ENCODE measurements at places on chromosomes 5 and 9.

GRCh38 chr9:35116898-35117551 lies 1.4 kb upstream of the ATOSB start:
- peak; percentile 93 for DNase-seq

DNA sequence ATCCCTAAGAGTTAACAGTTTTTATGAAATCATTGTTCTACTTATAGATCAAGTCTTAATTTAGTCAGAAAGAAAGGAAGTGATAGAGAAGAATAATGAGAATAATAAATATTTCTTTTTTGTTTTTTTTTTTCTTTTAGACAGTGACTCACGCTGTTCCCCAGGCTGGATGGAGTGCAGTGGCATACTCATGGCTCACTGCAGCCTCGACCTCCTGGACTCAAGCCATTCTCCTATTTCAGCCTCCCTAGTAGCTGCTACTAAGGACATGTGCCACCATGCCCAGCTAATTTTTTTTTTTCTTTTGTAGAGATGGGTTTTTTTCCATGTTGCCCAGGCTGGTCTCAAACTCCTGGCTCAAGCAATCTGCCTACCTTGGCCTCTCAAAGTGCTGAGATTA lies 11.0 kb downstream of the IFNA21 start:
- no peak for DNase-seq

DNA sequence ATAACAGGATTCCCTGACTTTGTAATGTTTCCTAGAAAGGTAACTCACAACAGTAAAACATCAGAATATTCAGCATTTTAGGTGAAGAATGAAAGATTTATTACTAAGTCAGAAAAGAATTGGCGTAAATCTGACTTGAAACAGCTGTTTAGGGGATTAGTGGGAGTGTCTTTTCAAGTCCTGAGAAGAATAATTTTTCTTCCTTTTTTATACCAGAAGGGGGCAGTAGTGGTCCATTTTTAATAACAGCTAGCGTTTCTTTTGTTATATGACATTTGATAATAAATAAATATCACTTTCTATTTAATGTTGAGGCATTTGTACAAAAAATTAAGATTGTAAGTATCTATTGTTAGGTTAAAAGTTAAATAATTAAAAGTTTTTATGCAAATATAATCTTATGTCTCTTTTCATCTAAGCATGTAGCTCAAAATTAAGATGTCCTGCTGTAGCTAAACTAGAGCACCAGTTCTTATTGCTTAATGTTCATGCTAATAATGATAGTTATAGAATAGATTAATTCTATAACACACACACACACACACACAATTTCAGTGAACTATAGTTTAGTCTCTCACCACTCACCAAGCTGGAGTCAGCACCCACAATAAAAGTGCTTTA lies 258.7 kb upstream of the ARRDC3 start:
- DNase-seq, result peak; percentile 43

DNA sequence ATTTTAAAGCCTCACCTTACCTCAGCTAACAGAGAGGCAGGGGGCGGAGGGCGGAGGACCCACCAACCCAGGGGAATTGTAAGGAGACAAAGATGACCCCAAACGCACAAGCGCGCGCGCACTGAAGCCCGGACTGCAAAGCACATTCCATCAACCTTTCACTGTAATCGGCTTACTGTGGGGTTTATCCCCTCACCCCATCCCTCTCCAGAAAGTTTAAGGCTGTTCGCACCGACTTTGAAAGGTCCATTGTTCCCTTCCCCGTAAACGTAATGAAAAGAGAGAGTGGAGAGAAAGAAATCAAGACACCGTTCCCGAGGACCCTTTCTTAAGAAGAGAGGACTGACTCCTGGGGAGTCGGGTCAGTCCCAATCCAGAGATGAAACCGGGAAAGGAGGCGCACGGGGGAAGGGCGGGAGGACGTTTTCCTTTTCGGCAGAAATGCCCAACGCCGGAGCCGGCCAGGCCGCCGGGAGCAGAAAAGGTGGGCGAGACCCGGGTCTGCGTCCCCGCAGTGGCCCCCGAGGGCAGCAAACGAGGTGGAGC lies 464 bp downstream of the CEMIP2 start:
- peak; percentile 16 for DNase-seq

DNA sequence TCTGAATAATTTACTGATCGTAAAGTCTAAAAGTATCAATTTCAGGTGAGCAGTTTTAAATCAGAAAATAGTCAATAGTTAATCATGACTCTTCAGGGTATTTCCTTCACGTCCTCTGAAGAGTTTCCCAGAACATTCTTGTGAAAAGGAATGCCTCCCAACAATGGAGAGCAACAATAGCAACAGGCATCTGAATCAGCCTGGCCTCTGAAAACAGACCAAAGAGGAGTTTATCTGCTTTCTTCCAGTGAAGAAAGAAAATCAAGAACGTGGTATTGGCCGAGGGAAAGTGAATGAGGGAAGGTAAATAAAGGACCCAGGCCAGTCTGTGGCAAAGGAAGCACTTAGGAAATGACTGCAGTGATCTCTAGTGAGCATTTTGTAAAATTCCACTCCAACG lies 26.1 kb upstream of the RASGEF1C start:
- DNase-seq, result no peak

- no peak for DNase-seq
Observed at GRCh38 chr5:87588316-87588715, 175.6 kb upstream of the CCNH start.

DNA sequence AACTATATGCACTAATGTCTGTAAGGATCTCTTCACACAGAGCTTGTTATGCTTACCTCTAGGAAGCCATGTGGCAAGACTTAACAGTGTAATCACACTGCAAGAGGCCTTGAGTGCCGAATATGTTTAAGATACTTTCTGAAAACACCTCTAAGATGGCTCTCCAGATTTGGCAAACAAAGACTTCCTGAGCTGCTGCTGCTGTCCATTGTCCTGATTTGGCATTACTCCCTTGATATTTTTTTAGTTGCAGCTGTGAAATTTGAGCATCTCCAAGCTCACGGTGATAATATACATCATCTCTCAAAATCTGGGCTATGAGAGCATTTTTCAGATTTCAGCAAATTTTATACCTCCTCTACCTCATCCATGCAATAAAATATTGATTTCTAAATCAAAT lies 384.5 kb upstream of the CDH6 start:
- DNase-seq, result no peak

- DNase-seq, result peak; percentile 68
Observed at GRCh38 chr9:4297786-4298254, 2.0 kb downstream of the GLIS3 start.

DNA sequence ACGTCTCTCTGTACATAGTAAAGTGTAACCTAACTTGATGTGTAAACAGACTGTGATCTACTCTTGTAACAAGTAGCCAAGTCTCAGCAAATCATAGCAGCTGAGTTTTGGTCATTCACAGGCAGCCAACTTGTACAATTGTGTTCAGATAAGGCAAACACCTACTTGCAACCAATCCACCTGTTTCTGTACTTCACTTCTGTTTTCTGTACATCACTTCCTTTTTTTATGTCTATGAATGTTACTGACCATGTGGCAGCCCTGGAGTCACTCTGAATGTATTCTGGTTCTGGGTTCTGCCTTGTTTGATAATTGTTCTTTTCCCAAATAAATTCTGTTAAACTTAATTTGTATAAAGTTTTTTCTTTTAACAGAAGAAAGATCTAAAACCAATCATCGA lies 26.0 kb downstream of the RLN2 start:
- DNase-seq, result no peak

DNA sequence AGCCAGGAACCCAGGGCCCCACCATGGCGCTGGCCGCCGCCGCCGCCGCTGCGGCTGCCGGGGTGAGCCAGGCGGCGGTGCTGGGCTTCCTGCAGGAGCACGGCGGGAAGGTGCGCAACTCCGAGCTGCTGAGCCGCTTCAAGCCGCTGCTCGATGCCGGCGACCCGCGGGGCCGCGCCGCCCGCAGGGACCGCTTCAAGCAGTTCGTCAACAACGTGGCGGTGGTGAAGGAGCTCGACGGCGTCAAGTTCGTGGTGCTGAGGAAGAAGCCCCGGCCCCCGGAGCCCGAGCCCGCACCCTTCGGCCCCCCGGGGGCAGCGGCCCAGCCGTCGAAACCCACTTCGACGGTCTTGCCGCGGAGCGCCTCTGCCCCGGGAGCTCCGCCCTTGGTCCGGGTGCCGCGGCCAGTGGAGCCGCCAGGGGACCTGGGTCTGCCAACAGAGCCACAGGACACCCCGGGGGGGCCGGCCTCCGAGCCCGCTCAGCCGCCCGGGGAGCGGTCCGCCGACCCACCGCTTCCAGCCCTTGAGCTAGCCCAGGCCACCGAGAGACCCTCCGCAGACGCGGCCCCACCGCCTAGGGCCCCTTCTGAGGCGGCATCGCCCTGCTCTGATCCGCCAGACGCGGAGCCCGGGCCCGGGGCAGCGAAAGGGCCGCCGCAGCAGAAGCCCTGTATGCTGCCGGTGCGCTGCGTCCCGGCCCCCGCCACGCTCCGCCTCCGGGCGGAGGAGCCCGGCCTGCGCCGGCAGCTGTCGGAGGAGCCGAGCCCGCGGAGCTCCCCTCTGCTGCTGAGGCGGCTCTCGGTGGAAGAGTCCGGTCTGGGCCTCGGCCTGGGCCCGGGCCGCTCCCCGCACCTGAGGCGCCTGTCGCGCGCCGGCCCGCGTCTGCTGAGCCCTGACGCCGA lies 749 bp downstream of the SOWAHA start:
- peak; percentile 37 for DNase-seq

- DNase-seq, result no peak
Observed at GRCh38 chr9:136276716-136277115, 27.2 kb downstream of the CCDC187 start.

DNA sequence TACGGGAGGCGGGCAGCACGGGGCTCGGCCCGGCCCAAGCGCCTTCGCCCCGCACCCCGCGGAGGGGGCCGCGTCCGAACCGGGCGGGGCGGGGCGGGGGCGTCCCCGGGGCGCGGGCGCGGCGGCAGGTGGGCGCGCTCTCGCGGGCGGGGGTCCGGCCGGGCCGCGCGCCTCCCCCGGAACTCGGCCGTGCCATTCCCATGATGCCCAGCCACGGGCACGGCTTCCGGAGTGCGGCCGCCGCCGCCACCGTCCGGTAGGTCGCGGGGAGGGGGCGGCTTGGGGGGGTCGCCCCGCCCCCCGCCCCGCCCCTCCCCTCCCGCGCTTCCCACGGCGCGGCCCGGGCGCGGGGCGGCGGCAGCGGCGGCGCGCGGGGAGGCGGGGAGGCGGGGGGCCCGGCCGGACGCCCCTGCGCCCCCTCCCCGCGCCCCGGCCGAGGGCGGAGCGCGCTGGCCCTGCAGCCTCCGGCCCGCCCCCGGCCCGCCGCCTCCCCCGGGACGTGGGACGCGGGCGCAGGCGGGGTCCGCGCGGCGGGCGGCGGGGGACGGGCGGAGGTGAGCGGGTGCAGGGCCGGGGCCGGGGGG lies at the start of gene PPP1R26:
Gene PPP1R26, plus strand, starts transcription at position 314 of the 584 bp plus-strand sequence. CDS start 4,729 bp downstream, outside the sequence.
- no peak for DNase-seq

GRCh38 chr9:91354881-91355280 lies 6.8 kb downstream of the AUH start:
- DNase-seq, result no peak

DNA sequence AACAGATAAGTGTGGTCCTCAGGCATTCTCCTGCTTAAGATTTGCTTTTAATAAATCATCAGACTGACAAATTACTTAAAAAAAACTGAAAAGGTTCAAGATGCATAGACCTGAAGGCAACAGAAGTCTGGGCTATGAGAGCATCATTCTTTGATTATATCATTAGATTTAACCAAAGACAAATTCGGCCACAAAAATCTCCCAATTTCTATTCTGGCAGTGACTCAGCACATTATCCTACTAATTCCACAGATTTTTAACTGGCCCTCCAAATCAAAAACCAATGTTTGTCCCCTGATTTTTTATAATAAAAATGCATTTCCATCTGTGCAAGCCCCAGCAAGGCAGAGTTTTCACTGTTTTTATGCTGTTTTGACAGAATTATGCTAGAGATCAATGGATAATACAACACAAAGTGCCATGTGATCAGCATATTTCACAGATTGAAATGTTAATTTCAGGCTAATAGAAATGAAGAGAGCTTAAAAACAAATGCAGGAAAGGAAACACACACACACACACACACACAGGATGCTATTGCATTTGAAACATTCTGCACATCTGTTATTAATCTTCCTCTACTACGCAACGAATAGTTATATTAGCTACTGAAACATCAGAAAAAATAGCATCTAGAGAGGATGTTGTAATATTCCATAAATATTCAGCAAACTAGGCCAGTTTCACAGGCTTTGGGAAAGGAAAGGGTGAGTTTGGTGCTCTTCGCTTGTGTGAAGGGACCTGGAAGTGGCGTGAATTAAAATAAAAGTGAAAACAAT lies 177.6 kb upstream of the ST8SIA4 start:
- no peak for DNase-seq

DNA sequence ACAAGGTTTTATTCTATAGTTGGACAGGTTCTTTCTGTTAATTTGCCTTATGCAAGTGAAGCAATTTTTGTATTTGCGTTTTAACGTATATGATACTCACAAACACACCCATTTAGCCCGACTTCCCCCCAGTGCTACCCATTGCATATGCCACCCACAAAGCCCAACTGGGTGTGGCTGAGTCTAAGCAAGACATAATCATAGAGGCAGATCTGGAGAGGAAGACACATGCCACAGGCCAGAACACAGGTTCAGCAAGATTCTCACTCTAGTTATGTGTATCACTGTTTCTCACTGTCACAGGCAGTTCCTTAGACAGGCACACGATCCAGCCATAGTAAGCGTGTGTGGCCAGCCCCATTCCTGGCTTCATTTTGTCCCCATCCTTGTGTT lies 29.0 kb upstream of the PUM3 start:
- DNase-seq, result peak; percentile 37

Data from activated CD4-positive, alpha-beta T cell treated with anti-CD3 and anti-CD28 coated beads, Interleukin-10, Interleukin-2, amounts not matched to agents 100 ng/mL and 50 ng/mL, durations not matched to agents 16 hours and 8 hours (primary cell).